ENCODE measurements at places on chromosomes 1 and 21.
A peak's percentile ranks its signal among the peaks of the same experiment; 100 is the strongest.

DNA sequence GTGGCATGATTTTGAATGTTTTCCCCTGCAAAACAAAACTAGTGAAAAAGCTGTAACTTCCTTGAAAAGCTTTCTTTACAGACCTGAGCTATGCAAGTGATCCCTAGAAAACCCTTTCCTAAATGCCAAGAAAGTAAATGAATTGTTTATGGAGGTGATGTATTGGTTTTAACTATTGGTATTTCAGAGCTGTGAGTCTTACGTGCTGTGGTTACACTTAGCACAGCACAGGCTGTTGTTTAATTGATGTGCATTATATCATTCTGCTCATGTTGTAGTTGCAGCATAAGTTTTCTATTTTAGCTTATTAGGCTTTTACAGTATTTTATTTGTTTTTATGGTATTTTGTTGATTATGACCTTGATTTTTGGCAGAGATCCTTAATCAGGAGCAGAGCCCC, 74.1 kb upstream of the DYNLT5 start:
- DNase-seq, result no peak

DNA sequence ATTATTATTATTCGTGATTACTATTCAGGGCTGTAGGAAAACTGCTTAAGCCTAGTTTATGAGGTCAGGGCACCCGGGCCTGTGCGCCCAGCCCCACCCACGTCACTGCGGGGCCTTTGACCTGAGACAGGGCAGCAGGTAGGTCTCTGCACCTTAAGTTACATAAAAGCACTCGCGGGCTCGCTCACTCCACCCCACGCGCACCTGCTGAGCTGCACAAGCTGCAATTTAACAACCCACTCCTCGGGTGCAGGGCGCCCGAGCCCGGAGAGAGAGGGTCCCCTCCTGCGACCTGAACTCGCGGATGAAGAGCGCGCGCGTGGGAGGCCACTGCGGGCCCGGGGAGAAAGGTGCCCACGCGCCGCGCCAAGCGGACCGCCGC, 477 bp downstream of the ICMT start:
- DNase-seq, result no peak

DNA sequence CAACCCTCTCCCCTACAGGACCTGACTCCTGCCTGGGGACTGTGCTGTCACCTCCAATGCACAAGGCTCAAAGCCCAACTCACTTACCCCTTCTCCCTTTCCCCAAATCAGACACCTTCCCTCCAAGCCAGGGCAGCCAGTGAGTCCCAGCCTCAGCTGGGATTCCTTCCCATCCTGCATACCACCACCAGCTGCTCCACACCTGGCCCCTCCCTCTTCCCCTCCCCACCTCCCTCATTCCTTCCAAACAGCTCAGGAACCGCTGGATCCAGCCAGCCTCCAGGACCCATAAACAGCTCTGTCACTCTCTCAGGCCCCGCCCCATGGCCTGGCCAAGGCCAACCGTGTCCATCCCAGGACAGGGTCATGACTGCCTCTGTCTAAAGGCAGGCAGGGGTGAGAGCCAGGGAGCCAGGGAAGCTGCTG, 41.4 kb downstream of the ACOT7 start:
- DNase-seq, result no peak

DNA sequence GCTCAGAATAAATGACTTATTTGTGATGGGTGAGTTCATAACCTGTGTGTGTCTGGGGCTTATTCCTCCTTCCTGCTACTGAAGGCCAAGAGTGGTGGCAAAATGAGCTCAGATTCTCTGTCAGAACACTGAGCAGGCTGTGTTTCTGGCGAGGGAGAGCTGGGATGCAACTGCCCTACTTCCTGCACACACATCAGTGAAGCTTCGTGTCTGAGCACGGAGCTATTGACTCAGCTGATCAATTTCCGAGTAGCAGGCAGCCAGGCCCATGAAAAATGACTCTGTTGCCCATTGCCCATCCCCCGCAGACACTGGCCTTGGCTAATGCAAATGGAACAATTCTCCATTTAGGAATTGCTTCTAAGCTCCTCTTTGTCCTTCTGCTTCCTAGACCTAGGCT, 27.7 kb downstream of the TNR start:
- DNase-seq, result no peak

DNA sequence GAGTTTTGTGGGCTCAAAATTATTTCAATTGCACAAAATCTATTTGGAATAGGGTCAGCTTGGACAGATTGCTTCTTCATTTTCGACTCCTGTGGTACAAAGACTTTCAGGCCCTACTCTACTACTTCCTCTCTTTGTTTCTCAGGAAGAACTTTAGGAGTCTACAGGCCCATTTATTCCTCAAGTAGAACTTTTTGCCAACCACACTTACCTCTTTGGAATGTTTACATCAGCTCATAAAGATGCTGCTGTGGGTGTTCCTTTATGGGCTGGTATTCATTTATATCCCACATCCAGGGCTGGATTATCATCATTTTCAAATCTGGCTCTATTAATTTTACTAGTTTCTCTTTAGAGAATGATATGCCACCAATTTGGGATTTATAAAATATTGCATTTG, 46.3 kb upstream of the TNFSF18 start:
- DNase-seq, result no peak

GRCh38 chr1:24683713-24684162, 40.6 kb downstream of the SRRM1 start:
- DNase-seq, result no peak

DNA sequence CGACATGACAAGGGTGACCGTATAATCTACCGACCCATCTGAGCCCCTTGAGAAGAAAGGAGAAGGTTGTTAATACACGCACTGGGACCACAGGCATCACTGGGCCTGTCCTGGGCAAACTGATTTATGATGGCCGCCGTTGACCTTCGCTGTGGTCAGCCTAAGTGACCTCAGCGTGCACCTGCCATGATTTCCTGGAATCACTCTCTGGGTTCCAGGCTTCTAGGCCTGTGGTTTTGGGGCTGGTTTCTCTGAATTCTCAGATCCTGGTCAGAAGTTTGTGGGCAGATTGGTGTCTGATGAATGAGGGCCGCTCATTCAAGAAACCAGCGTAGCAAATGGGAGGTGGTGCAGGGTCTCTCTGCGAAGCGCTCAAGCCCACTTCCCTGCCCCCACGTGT, 64.0 kb downstream of the SIK1 start:
- no peak for DNase-seq

- no peak for DNase-seq
These were observed 30.8 kb upstream of the ABCG1 start for GRCh38 chr21:42187976-42188653.

- no peak for DNase-seq
These were observed 328.7 kb downstream of the PTPRC start for GRCh38 chr1:198967566-198967965.

DNA sequence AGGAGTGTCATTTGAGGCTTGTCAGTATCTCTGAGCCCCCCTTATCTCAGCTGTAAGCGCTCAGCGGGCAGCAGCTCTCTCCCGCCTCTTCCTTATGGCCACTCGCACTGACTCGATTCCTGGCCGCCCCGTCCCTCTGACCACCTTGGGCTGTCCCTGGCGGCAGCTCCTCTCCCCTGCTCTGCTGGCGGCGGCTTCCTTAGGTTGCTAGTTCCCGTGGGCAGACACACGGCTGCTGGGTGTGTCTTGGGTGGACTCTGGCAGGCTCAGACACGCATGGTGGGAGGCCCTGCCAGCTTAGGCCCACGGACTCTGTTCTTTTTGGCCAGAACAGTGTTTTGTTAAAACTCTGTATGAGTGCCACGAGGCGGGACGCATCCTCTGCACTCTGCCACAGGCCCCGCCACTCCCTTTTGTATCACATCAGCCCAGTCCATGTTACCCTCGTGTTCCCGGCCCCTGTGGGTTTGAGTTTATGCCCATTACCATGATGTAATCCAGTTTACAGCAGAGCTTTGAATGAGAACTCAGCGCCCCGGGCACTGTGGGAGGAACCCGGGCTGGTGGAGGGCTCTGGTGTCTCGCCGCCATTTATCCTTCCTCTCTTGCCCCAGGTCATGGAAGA, 45.9 kb downstream of the COQ8A start:
- DNase-seq, result peak; percentile 39
